Metanephros (tissue), 2 donors: ENCODE measurements at places on chromosomes 1 and 21. TPM values are rescaled to one million over a fixed set of nuclear protein-coding genes. Genes with fewer than 3 reads are reported as not detected.

The OR2L5 gene
- total RNA-seq = not detected

The S100A7A gene
- total RNA-seq = not detected

The TCHH gene
- 0.06 TPM for total RNA-seq

The FHAD1 gene
- 3.2 TPM for total RNA-seq

The KISS1 gene
- 1.1 TPM for total RNA-seq

The KCNE1 gene
- total RNA-seq = 0.82 TPM

The NBPF6 gene
- total RNA-seq = not detected

The CAMK2N1 gene
- total RNA-seq = 24.1 TPM

The CLDN17 gene
- not detected for total RNA-seq

The RNF186 gene
- 0.18 TPM for total RNA-seq

The FCN3 gene
- 3.9 TPM for total RNA-seq

The AQP10 gene
- 0.12 TPM for total RNA-seq

The GJA9 gene
- total RNA-seq = not detected

The TNFRSF9 gene
- total RNA-seq = 0.12 TPM

The MNDA gene
- 18.7 TPM for total RNA-seq

The EXTL1 gene
- 2.1 TPM for total RNA-seq

The CD84 gene
- 3.7 TPM for total RNA-seq

The KCND3 gene
- 1.3 TPM for total RNA-seq

The ZNF683 gene
- total RNA-seq = not detected

The CELA2A gene
- total RNA-seq = not detected

The ADGRL2 gene
- 191 TPM for total RNA-seq

The OR14A2 gene
- not detected for total RNA-seq

The SELP gene
- 6.8 TPM for total RNA-seq
